ENCODE measurements at places on chromosomes 11 and 22.

GRCh38 chr11:94826415-94826814, 58.3 kb downstream of the AMOTL1 start:
- DNase-seq, result no peak

DNA sequence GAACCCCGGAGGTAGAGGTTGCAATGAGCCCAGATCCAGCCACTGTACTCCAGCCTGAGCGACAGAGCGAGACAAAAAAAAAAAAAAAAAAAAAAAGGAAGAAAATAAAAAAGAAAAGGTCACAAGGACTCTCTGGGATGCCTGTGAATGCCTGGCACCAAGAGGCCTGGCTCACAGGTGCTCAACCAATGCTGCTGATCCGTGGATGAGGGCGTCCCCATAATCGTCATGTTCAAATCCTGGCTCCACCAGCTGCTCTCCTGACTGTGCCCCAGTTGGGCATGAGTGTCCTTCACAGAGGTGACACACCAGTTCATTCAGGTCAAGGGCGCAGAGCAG, 645 bp upstream of the GAS2L1 start:
- no peak for DNase-seq

DNA sequence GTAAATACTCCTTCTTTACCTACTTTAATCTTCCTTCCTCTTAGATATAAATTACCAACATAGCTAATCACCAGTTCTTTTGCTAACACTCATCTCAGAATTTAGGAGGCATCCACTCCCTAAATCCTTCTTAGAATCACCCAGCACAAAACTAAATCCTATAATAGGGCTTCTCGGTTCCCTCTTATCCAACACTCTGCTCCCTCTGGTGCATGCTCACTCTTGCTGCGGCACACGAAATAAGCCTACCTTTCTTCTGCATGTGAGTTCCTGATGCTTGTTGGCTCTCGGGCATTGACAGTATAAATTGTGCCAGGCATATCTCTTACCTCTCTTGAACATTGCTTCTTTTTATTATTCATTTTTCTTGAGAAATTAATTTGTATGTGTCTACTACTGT, 61.0 kb downstream of the OR5AK2 start:
- no peak for DNase-seq

GRCh38 chr22:47307822-47308221, 545.4 kb downstream of the TBC1D22A start:
- peak; percentile 7 for DNase-seq

DNA sequence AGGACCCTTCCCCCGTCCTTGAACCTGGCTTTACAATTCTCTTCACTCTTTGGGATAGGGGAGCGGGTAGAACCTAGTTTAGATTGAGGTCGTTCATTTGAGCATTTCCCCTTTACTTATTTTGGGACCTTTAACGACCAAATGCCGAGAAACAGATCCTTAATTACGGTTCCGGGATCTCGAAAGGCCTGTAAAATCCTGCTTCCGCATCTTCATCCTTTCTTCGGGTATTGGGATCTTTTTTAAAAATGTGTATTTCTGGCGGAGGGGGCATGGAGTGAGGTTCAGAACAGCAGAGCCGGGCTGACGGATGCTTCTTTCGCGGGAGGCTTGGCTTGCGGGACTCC, 395 bp upstream of the HIPK3 start:
- DNase-seq, result no peak

- DNase-seq, result no peak
Measured at GRCh38 chr11:93974759-93975158, 46.4 kb upstream of the HEPHL1 start.

DNA sequence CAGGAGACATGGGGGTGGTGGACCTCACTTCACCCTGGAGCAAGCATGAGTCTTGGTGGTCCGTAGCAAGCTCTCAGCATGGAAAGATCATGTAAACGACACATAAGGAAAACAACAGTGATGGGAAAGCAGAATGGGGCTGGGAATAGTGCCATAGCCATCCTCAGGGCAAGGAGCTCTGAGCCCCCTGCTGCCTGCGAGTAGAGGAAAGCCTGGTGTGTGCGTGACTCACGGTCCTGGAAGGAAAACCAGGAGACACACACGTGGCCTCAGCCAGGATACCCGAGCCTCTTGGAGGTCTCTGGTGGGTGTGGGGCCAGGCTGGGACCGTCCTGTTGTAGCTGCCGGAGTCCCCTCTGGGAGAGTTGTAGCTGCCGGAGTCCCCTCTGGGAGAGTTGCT, 12.4 kb downstream of the SHANK3 start:
- DNase-seq, result no peak

- DNase-seq, result no peak
Measured at GRCh38 chr11:72411623-72412419, 22.5 kb downstream of the CLPB start.

- no peak for DNase-seq
Measured at GRCh38 chr22:44731357-44731970, 20.9 kb upstream of the ARHGAP8 start.

GRCh38 chr11:8105666-8106065, 24.7 kb downstream of the TUB start:
- no peak for DNase-seq

- DNase-seq, result no peak
Measured at GRCh38 chr22:34623580-34623979, 442.4 kb upstream of the ISX start.

GRCh38 chr11:8631395-8632118, 37.5 kb upstream of the STK33 start:
- peak; percentile 84 for DNase-seq

- no peak for DNase-seq
Measured at GRCh38 chr11:3964056-3964455, 108.6 kb downstream of the STIM1 start.

DNA sequence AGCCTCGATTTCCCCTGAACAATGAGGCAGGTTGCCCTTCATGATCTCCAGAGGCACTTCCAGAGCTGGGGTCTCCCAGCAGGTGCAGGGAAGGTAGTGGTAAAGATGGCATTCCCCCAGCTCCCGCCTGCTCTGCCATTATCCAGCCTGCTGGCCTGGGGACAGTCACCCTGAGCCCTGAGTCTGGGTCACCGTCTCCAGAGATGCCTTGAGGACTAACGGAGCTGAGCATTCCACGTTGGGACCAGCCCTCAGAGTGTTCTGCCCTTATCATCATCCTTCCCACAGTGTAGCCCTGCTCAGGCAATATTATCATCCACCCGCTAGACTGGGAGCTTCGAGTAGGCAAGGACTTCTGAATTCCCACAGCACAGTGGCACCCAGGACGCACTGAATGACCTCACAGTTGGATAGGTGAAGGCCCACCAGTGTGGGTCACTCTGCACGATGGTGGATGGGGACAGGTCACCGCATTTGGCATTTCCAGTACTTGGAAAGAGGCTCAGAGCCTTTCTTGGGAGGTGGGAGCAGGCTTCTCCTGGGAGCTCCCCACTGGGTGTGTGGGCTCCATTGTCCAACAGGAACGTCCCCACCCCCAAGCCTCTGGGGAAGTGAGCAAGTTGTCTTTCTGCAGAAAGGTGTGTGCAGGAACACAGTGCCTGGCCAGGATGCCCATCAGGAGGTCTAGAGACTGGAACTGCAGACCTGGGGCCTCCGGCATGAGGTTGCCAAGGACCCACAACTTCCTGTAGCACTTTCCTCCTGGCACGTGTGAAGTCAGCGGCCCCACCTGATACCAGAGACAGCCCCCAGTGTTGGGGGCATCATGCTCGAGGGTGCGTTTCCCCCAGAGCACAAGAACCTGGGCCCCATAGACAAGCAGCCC, 51.4 kb upstream of the WNT7B start:
- no peak for DNase-seq

DNA sequence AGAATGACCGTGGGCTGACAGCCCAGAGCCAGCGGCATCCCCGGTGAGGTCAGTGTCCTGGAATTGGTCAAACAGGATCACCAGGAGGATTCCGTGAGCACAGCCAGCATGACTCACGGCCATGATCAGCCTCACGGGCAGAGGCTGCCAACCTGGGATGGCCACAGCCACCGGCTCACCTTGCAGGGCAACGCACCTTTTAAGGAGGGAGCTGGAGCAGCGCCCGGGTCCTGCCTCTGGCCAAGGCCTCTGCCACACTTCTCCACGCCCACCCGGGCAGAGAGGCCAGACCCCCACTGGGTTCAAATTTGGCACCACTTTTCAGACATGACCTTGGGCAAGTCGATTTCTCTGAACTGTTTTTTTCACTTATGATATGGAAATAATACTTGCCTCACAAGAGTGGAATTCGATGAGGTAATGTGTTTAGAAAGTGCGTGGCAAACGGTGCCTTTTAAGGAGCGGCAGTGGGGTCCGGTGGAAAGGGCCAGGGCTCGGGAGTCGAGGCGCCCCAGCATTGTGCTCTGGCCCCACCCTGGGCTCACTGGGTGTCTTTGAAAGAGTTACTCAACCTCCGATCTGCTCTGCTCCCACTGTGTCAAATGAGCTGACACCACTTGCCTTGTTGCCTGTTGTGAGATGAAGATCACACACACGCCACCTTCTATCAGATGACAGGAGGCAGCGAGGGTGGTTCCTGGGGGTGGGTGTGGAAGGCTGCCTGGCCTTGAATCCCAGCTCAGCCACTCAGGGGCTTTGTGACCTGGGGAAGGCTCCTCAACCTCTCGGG, 16.0 kb downstream of the TXN2 start:
- DNase-seq, result peak; percentile 91

GRCh38 chr22:24060375-24060788, 49.3 kb downstream of the CABIN1 start:
- DNase-seq, result peak; percentile 87

DNA sequence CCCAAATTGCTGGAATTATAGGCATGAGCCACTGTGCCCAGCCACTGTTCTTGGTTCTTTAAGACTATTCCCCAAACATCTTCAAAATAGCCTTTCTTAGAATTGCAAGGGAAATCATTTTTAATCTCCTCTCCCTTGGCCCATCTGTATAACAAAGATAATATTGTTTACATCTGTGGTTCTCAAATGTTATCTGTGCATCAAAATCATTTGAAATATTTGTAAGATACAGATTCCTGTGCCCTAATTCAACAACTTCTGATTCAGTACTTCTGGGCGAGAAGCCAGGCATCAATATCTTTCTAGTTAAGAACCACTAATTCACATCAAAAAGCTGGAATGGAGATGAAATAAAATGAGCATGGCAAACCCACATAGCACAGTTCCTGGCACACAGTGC, 83.0 kb downstream of the TMPRSS5 start:
- DNase-seq, result no peak

DNA sequence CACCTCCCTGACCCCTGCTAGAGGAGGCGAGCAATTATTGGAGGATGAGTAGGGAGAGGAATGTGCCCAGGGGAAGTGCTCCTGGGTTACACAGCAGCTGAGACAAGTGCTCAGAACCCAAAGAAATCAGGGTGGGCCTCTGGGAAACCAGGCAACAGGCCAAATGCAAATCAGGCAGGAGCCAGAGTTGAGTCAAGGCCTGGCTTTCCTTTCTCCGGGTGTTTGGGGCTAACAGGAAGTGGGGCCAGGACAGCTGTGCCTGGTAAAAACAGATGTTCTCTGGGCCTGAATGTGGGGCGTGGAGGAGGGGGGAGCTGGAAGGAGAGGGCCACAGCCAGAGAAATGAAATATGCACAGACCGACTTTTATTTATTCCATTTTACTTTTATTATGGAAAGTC, 22.0 kb downstream of the MFNG start:
- no peak for DNase-seq

DNA sequence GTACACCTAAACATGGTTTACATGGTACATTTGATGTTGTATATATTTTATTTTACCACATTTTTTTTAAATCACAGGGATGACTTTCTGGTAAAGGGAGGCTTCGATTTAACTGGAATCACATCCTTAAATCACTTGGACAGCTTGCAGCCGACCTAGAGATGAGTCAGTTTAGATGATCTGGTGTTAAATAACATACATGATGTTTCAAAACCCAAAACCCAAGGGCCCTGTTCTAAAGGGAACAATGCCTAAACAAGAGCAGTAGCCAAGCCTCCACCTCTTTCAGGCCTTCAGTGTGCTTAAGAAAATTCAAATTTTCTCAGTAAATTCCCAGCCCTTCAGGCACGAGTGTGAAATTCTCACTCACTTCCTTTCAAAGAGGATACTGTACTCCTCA, 108.8 kb downstream of the WT1 start:
- no peak for DNase-seq

DNA sequence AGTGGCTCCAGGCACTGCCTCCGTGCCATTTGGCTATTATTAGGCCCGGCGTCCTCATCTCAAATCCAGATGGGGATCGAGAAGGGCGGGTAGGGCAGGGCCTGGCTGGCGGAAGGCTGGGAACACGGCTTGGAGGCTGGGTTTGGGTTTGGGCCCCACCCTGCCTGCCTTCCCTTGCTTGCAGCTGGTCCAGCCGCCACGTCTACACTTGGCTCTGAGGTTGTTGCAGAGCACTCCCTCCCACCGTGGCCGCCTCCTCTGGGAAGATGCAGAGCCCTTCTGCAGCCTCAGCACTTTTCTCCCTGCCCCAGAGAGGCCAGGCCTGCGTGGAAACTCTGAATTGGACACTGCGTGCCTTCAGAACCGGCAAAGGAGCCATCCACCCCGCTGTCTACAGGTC, 5.2 kb upstream of the SMTN start:
- no peak for DNase-seq

GRCh38 chr11:31646216-31646615, 136.6 kb downstream of the ELP4 start:
- DNase-seq, result peak; percentile 15

GRCh38 chr11:115670538-115671205, 166.5 kb upstream of the CADM1 start:
- DNase-seq, result no peak

- DNase-seq, result no peak
Measured at GRCh38 chr11:108512708-108513107, 14.5 kb upstream of the POGLUT3 start.

DNA sequence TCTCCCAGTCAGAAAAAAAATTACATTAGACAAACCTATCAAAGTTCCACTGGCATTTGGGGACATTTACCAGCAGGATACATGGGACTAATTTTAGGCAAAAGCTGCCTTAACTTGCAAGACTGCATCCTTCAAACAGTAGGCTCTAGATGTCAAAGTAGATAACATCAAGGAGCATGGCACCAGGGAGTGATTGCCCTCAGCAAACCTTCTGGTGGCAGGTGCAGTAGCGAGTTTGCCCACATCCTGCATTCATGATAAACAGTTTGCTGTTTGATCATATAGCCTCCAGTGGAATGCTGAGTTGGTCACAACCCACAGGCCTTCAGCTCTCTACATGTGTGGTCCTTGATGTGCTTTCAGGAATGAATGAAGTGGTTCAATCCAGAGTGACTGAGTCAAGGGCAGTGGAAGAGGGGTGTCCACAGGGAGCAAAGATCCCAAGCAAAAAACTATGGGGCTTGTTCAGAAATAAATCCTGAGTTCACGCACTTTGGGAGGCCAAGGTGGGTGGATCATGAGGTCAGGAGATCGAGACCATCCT, 12.0 kb downstream of the SCGB1D2 start:
- DNase-seq, result no peak

GRCh38 chr11:67699521-67699920, 25.1 kb upstream of the ALDH3B2 start:
- no peak for DNase-seq

- DNase-seq, result no peak
Measured at GRCh38 chr11:69213964-69214363, 58.2 kb downstream of the SMIM38 start.

DNA sequence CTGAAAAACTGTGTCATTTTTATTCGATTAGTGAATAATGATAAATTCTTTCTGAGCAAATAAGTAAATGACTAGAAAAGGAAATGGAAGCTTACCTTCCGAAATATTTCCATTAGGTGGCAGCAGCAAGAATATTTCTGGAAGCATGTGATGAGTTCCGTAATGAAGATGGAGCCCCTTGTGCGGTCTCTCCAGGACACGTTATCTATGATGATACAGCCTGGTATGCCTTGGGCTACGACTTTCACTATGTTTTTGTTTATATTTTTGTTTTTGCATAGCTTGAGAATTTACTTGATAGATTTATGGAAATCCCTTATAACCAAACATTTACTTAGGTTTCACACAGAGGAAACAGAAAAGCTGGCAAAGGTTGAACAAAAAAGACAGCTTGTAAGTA, 25.7 kb downstream of the CASP5 start:
- no peak for DNase-seq
